ENCODE measurements at places on chromosomes 12 and 14. TPM values are rescaled to one million over a fixed set of nuclear protein-coding genes. Genes with fewer than 3 reads are reported as not detected.

GRCh38 chr12:58540480-58541299 lies 379.6 kb downstream of the LRIG3 start:
- DNase-seq, result no peak

The RBM19 gene
- total RNA-seq, result 27.5 TPM

GRCh38 chr14:96108061-96108795 lies 69.1 kb downstream of the C14orf132 start:
- DNase-seq, result no peak

DNA sequence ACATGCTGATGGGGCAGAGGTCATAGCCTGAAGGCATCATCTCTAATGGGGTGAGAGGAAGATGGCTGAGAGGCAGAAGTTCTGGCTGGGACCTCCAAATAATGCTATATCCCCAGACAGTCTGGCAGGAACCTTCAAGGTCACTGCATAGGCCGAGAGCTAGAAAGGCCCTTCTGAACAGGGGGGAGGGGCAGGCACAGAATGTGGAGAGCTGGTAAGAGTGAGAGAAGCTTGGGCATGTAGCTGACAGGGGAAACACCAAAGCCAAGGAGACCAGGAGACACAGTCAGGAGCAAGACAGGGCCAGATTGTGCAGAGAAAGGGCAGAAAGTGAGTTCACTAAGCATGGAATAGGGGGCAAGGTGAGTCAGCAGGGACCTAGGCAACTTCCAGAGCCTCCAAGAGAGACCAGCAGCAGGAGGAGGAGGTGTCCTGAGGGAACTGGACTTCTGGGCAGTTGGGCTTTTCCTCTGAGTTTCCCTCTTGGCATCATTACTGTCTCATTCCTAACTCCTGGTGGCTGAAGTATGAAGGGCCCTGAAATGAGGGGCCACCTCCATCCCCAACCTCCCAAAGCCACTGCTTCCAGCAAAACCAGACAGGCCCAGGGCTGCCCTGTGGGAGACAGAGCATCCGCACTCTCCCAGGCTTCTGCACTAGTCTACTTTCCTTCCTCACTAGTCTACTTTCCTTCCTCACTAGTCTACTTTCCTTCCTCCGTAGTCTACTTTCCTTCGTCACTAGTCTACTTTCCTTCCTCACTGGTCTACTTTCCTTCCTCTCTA lies 17.1 kb downstream of the ANO2 start:
- no peak for DNase-seq

- DNase-seq, result no peak
Measured at GRCh38 chr12:107368586-107368985, 275.2 kb upstream of the CRY1 start.

DNA sequence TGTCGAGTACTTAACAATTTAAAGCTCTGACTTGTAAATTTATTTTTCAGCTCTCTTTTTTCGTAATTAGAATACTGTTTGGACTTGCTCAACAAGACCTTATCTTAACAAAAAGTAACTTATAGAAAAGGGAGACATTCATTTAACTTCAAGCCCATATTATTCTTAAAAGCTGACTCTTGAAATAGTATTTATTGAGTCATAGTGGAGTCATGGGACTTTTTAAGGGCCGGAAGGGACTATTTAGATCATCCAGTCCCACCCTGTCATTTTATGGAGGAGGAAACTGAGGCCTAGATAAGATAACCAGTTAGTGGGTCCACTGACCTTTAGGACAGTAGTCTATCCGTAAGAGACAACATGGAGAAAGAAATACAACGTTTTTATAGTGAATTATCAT lies 1.5 kb downstream of the RAP1B start:
- DNase-seq, result no peak

GRCh38 chr12:40559865-40560264 lies 132.4 kb upstream of the CNTN1 start:
- no peak for DNase-seq

- DNase-seq, result no peak
Measured at GRCh38 chr14:78469947-78470346, 299.8 kb downstream of the NRXN3 start.

GRCh38 chr12:6277982-6278438 lies 32.5 kb upstream of the PLEKHG6 start:
- no peak for DNase-seq

- peak; percentile 49 for DNase-seq
Measured at GRCh38 chr14:53539489-53540126, 386.5 kb upstream of the DDHD1 start.

DNA sequence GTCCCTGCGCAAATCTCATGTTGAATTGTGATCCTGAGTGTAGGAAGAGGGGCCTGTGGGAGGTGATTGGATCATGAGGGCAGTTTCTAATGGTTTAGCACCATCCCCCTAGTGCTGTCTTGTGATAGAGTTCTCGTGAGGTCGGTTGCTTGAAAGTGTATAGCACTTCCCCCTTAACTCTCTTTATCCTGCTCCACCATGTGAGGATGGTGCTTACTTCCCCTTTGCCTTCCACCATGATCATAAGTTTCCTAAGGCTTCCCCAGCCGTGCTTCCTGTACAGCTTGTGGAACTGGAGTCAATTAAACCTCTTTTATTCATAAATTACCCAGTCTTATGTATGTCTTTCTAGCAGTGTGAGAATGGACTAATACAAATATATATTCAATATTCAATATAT lies 303.7 kb upstream of the SEL1L start:
- no peak for DNase-seq

GRCh38 chr14:22995889-22996625 lies 13.7 kb upstream of the AJUBA start:
- DNase-seq, result no peak

DNA sequence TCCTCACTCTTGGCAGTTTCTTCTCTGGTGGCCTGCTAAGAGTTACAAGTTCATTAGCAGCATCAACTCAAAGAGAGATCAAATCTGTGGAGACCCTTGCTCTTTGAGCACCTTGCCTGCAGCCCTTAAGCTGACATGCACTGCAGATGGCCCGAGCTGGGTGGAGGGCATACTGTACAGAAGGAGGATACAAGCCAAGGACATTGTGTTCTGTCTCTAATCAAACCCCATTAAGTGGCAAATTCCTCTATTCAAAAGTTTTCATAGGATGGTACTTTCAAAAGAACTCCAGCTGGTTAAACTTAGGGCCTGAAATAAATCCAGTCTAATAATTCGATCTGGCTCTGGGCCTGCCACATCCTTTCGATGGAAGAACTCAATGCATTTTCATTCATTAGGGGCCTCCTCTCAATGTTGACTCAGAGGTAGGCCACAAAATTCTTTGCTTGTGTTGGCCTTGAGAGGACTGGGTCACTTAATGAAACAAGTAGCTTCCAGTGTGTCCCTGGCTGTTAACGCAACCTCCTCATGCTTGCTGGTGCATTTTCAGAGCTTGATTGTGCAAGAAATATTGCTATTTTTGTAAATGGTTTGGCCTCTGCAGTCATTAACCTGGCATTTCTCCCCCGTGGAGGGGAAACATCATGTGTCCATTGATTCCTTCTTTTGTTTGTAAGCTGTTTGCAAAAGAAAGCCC lies 318.2 kb downstream of the NUAK1 start:
- DNase-seq, result no peak

All from osteoblast (primary cell).